ENCODE measurements at places on chromosomes 3 and 15. TPM values are rescaled to one million over a fixed set of nuclear protein-coding genes. Genes with fewer than 3 reads are reported as not detected.

GRCh38 chr3:58307639-58308215 lies 1.4 kb downstream of the HTD2 start:
- H3K27ac ChIP-seq = peak overlapping the region; percentile 100
- DNase-seq = no peak
- peaks cover 1% of the 10 kb centered on the region for H3K27me3 ChIP-seq
- peak overlapping the region; percentile 97 for H3K4me3 ChIP-seq
- peaks cover 27% of the 10 kb centered on the region for H3K4me1 ChIP-seq

- H3K4me3 ChIP-seq = no peak overlapping the region
- no peaks in the 10 kb centered on the region for H3K36me3 ChIP-seq
- no peak overlapping the region for H3K27ac ChIP-seq
- no peak for DNase-seq
Measured at GRCh38 chr3:89533275-89533674, 425.9 kb downstream of the EPHA3 start.

DNA sequence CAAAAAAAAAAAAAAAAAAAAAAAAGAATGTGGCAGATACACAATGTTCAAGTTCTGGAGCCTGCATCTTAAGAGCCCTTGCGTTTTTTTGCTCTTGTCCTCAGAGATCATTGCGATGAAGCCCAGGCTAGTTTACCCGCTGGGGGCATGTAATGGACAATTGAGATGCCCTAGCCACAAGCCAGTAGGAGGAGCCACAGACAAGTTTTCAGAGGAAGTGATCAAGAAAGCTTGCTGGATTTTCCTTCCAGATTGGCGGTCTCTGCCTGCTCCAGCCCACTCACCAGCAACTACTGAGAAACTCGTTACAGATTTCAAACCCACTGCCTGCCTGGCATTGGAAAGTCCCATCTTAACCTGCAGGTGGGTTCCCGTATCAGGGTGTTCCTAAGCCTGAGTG lies 192.1 kb upstream of the EOMES start:
- H3K36me3 ChIP-seq = no peaks in the 10 kb centered on the region
- H3K4me3 ChIP-seq = no peak overlapping the region
- H3K27ac ChIP-seq = no peak overlapping the region
- no peaks in the 10 kb centered on the region for H3K4me1 ChIP-seq

The GLCE gene
- 19.5 TPM for total RNA-seq

The CCRL2 gene
- total RNA-seq = not detected

Data from osteocyte (in vitro differentiated cells).